Stimulated activated CD4-positive, alpha-beta T cell treated with anti-CD3 and anti-CD28 coated beads, Interleukin-2, amount 100 ng/mL, for 24 hours (primary cell): ENCODE measurements at places on chromosomes 3 and 15.

GRCh38 chr3:85783291-85783690 lies 824.5 kb downstream of the CADM2 start:
- DNase-seq, result no peak

DNA sequence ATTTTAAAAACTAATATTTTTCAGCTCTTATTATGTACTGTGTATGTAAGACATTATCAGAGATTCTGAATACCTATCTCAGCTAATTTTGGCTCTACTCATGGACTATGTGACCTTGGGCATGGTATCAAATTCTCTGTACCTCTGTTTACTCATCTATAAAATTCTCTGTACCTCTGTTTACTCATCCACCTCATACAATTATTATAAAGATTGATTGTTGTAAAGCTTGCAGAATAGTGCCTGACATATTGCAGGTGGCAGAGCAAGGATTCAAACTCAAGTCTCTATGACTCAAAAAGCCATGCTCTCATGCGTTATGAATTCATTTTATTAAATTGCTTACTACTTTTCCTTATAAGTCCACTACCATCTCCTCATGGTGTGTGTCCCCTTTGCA lies 151.9 kb upstream of the ARL6 start:
- no peak for DNase-seq

- no peak for DNase-seq
Observed at GRCh38 chr15:62607643-62608042, 434.9 kb upstream of the TPM1 start.

- no peak for DNase-seq
Observed at GRCh38 chr3:47985381-47985780, 30.8 kb downstream of the MAP4 start.

DNA sequence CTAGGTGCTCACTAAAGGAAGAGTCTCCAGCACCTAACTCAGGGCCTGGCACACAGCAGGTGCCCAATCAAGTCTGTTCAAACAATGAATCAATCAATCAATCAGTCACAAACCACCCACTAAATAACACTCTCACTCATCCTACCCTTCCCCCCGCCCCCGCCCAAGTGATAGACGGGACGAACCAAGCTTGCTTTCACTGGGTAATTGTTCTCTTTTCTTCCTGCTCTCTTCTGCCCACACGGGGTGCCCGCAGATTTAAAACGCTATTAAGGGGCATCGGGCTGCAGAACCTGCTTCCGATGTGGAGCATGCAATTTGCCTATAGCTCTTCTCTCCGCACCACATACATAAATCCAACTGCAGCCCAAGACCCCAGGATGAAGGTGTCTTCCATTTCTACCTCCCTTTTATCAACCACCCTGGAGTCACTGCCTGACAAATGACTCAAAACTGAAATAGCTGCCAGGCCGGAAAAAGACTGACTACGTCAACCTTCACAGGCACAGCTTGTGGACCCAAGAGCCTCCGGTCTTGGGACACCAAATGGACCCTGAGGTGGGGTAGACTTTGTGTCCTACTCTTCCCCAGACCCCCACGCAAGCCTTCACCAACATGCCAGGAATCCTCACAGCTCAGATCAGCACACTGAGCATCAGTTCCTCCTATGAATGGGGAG lies 1.7 kb downstream of the KLHL25 start:
- peak; percentile 44 for DNase-seq

DNA sequence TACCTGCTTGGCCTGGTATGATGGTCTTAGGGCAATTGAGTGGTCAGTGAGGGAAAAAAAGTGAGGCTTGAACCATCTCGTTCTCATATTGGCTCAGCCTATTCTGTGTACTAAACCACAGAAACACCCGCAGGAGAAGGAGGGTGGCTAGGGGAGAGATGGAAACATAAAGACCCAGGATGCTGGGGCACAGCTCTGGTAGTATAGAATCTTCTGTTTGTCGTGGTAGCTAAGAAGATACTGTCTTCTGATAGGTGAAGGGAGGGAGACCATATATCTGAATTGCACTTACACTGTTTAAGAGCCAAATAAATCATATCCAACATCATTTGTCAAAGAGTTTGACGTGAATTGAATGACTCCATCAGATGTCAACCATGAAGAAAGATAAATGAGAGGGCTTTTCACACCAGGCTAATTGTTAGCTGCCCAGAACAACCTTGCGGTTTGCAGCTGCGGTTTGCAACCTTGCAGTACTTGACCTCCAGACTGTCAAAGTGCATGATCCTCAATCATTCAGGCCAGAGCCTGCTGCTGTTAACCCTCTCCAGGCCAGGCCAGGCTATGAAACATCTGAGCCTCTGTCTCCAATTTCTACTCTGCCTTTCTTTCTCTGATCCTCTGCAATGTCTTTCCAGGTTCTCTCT lies 40.9 kb upstream of the PIK3R4 start:
- DNase-seq, result no peak

- no peak for DNase-seq
Observed at GRCh38 chr3:10950476-10951294, 41.9 kb upstream of the SLC6A1 start.

DNA sequence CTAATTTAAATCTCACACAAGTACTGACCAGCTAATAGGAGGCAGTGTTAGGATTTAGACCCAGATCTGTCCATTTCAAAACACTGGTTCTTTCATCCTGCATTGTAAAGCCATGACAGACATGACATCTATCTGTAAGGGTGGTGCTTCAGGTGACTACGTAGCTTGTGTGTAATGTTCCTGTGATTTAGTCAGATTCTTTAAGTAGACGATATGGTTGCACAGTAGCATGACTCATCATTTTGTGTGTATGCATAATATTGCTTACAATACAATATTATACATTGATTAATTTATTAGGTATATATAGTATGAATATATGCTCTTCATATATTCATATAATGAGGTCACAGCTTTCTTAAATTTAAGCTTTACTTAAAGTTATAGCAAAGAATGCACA lies 628.5 kb downstream of the GRM7 start:
- DNase-seq, result no peak

DNA sequence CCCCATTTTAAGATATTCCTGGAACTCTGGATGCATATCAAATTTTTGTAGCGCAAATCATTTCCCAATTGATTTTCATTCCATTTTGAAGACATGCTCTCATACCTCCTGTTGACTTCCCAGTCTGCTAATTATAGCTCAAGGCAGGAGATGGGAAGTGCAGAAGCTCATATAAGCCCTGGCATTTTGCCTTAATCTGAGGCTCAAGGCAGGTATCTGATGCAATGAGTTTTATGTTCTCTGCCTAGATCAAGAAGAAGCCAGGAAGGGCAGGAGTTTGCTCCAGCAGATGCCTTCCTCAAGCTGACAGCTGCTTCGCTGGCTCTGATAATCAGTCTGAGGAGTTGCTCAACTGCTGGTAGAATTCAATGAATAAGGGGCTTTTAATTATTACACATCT lies 65.6 kb upstream of the NEDD4 start:
- no peak for DNase-seq

- DNase-seq, result no peak
Observed at GRCh38 chr3:60931452-60931851, 319.8 kb downstream of the FHIT start.

DNA sequence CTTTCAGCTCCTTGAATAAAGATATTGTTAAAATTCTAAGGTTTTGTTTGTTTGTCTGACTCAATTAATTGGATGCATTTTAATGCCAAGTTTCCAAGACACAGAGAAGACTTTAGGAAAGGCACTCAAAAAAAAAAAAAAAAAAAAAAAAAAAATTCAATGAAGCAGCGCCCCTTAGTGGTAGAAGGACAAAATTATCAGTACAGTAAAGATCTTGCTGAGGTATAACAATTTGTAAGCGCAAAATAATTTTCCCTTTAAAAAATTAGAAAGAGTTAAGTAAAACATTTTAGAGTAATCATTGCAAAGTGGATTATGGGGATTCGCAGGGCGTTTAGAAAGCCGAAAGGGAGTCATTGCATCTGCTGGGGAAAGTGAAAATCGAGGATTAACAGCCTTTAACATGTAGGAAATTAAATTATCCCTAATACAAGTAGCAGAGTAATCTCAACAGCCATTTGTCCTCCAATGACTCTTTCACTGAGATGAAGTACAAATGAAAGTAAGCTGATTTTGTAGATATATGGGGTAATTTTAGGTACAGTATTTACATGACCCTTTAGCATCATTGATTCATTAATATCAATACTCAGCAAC lies 5.8 kb upstream of the DIS3L start:
- no peak for DNase-seq

GRCh38 chr3:143737065-143737464 lies 111.2 kb downstream of the SLC9A9 start:
- no peak for DNase-seq
